ENCODE measurements at places on chromosomes 16 and 17.

- H3K27me3 ChIP-seq: no peaks in the 10 kb centered on the region
- H3K4me3 ChIP-seq: no peak overlapping the region
- no peak overlapping the region for H3K27ac ChIP-seq
- no peak for DNase-seq
- no peaks in the 10 kb centered on the region for H3K4me1 ChIP-seq
- no peaks in the 10 kb centered on the region for H3K36me3 ChIP-seq
Measured at GRCh38 chr16:54506214-54506580, 219.6 kb upstream of the IRX3 start.

DNA sequence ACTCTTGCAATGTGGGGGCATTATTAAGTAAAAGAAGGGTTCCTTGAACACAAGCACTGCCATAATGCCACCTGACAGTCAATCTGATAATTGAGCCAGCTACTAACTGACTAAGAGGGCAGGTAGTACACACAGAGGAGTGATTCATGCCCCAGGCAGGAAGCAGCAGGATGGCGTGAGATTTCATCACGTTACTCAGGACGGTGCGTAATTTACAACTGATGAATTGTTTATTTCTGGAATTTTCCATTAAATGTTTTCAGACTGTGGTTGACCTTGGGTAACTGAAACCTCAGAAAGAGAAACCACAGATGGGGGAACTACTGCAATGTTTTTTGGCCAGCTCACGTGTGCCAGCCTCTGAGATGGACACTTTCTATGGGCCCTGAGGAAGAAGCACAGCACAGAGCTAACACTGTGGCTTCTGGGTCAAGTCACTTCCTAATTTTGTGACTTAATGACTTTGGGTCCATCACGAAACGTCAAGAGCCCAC is 46.7 kb downstream of the C17orf67 start:
- no peak overlapping the region for H3K4me3 ChIP-seq
- no peaks in the 10 kb centered on the region for H3K36me3 ChIP-seq
- H3K27ac ChIP-seq: no peak overlapping the region
- H3K4me1 ChIP-seq: no peaks in the 10 kb centered on the region
- DNase-seq: no peak
- no peaks in the 10 kb centered on the region for H3K27me3 ChIP-seq

GRCh38 chr16:14527411-14528044 is 102.5 kb downstream of the PARN start:
- H3K27ac ChIP-seq: peak overlapping the region; percentile 42
- no peaks in the 10 kb centered on the region for H3K36me3 ChIP-seq
- DNase-seq: no peak
- H3K27me3 ChIP-seq: no peaks in the 10 kb centered on the region

DNA sequence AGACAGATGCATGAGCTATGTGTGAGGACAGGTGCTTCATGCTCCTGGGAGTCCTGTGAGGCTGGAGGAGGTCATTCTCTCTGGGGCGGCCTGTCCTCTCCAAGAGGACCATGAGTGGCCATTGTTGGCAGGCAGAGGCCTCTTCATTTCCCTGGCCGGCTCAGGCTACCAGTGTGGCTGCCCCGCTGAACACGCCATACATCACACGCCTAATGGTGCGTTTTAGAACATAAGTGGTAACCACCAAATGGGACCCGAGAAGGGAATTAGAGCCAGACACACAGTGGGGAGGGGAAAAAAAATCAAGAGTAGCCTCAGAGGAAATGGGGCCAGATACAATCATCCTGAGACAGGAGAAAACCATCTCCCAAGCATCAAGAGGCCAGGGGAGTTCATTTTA is 140.0 kb downstream of the SPACA3 start:
- H3K4me1 ChIP-seq: no peaks in the 10 kb centered on the region
- DNase-seq: no peak
- H3K27me3 ChIP-seq: no peaks in the 10 kb centered on the region

GRCh38 chr17:78226759-78227454 is 4.5 kb upstream of the TMEM235 start:
- peaks cover 8% of the 10 kb centered on the region for H3K27me3 ChIP-seq
- no peak for DNase-seq
- no peak overlapping the region for H3K27ac ChIP-seq
- no peaks in the 10 kb centered on the region for H3K4me1 ChIP-seq

DNA sequence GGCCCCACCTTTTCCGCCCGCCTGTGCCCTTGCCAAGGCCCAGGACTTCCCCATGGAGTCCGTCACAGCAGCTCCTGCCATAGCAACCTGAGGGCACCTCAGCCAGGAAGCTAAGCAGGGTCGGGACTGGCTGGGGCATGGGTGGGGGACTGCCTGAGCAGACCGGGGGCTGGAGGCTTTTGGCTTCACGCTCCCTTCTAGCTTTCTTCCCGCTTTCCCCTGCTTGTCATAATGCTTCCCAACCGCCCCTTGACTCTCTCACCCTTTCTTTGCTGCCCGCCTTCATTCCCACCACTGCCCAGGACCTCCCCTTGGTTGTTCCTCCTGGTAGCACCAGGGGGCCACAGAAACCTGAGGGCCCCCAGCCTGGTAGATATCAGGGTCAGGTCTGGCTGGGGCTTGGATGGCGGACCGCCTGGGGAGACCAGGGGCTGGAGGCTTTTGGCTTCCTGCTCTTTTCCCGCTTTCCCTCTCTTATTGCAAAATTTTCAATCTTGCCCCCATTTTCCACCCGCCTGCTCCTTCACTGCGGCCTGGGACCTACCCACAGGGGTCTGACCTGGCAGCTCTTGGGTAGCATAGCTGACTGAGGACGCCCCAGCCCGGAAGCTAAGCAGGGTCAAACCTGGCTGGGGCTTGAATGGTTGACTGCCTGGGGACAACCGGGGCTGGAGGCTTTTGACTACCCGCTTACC is 2287.7 kb downstream of the TP53TG3F start:
- no peaks in the 10 kb centered on the region for H3K36me3 ChIP-seq
- no peaks in the 10 kb centered on the region for H3K4me1 ChIP-seq
- no peaks in the 10 kb centered on the region for H3K27me3 ChIP-seq
- DNase-seq: peak; percentile 50
- H3K27ac ChIP-seq: no peak overlapping the region

GRCh38 chr17:65389949-65390348 is 171.5 kb downstream of the AXIN2 start:
- no peak overlapping the region for H3K4me3 ChIP-seq
- DNase-seq: no peak
- no peak overlapping the region for H3K27ac ChIP-seq
- no peaks in the 10 kb centered on the region for H3K27me3 ChIP-seq
- H3K4me1 ChIP-seq: no peaks in the 10 kb centered on the region
- no peaks in the 10 kb centered on the region for H3K36me3 ChIP-seq

GRCh38 chr16:35747658-35748455 is 2288.4 kb downstream of the TP53TG3F start:
- no peak overlapping the region for H3K4me3 ChIP-seq
- H3K27me3 ChIP-seq: no peaks in the 10 kb centered on the region
- no peaks in the 10 kb centered on the region for H3K4me1 ChIP-seq
- no peak overlapping the region for H3K27ac ChIP-seq

GRCh38 chr17:50015146-50015545 is 20.1 kb upstream of the DLX3 start:
- no peak overlapping the region for H3K4me3 ChIP-seq
- H3K27me3 ChIP-seq: no peaks in the 10 kb centered on the region
- H3K36me3 ChIP-seq: no peaks in the 10 kb centered on the region
- H3K4me1 ChIP-seq: no peaks in the 10 kb centered on the region
- DNase-seq: no peak
- no peak overlapping the region for H3K27ac ChIP-seq

DNA sequence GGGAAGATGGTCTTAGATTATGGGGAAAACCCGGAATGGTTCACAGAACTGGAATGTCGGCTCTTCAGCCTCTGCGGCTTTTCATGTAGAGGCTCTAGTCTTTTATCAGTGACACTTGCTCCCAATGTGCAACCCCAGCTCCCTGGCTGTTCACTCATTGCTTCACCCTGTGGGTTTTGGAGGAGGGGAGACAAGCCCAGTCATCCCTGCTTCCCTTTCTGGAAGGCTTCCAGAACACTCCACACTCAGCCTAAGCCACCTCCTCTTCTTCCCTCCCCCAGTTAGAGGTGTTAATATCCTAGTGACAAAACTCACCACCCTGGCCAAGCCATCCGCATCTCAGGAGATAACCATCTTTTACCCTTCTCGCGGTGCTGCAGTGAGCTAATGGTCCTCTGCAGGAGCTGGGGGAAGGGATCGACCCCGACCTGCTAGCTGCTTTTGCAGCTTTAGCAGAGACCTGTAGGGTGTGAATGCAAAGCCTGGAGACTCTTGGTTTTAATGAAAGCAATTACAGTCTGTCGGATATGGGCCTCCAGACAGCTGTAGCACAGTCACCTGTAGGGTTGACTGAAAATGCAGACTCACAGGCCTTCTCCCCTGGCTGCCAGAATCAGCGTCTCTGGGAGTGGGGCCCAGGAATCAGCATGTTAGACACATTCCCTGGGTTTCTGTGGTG is 24.3 kb upstream of the LASP1NB start:
- H3K27ac ChIP-seq: peak overlapping the region; percentile 43
- peak; percentile 81 for DNase-seq
- no peaks in the 10 kb centered on the region for H3K27me3 ChIP-seq
- peaks cover 21% of the 10 kb centered on the region for H3K4me1 ChIP-seq
- H3K36me3 ChIP-seq: peaks cover 65% of the 10 kb centered on the region

DNA sequence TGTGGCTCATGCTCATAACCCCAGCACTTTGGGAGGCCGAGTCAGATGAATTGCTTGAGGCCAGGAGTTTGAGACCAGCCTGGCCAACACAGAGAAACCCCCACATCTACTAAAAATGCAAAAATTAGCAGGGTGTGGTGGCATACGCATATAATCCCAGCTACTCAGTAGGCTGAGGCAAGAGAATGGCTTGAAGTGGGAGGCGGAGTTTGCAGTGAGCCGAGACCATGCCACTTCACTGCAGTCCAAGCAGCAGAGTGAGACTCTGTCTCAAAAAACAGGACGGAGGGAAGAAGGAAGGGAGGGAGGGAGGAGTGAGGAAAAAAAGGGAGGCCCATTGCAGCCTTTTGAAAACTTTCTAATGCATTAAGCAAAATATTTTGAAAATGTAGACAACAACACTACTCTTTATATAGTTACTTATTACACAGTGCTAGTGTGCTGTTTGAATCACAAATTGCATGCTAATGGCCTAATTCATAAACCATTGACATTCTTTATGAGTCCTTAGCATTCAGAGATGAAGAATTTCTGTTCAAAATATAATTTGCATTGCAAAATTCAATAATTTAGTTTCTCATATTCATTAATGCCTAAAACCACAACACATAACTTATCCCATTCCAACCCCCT is 59.4 kb downstream of the TMEM114 start:
- no peaks in the 10 kb centered on the region for H3K27me3 ChIP-seq
- DNase-seq: no peak
- no peak overlapping the region for H3K27ac ChIP-seq
- no peaks in the 10 kb centered on the region for H3K36me3 ChIP-seq

DNA sequence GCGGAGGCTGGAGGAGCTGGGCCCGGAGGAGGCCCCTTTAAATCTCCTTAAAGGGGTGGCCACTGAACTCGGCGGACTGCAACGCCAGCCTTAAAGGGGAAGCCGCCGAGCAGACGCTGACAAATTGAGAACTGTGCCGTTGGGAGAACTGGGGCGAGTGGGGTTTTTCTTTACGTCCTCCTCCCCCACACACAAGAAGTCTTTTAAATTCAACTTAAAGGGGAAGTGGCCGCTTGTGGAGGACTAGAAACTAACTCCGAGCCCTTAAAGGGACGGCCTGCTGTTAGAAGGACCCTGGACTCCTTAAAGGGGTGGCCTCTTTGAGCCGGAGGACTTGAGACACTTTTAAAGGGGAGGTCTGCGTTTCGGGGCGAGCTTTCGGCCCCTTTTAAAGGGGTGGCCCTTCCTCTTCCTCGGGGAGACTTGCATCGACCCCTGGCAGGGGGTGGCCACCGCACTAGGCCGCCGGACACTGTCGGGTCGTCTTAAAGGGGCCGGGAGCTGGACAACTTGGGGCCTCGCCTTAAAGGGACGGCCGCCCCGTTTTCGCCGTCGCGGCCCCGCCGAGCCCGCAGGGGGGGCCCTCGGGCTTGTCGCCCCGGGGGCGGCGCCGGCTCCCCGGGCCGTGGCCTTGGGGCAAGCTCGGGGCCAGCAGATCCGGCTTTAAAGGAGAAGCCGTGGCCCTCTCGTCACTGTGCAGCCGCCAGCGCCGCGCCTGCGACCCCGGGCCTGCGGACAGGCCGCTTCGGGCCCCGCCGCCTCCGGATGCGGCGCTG is 688 bp downstream of the FBRS start:
- H3K4me1 ChIP-seq: peaks cover 26% of the 10 kb centered on the region
- H3K36me3 ChIP-seq: peaks cover 61% of the 10 kb centered on the region
- H3K27me3 ChIP-seq: no peaks in the 10 kb centered on the region
- peak; percentile 94 for DNase-seq

DNA sequence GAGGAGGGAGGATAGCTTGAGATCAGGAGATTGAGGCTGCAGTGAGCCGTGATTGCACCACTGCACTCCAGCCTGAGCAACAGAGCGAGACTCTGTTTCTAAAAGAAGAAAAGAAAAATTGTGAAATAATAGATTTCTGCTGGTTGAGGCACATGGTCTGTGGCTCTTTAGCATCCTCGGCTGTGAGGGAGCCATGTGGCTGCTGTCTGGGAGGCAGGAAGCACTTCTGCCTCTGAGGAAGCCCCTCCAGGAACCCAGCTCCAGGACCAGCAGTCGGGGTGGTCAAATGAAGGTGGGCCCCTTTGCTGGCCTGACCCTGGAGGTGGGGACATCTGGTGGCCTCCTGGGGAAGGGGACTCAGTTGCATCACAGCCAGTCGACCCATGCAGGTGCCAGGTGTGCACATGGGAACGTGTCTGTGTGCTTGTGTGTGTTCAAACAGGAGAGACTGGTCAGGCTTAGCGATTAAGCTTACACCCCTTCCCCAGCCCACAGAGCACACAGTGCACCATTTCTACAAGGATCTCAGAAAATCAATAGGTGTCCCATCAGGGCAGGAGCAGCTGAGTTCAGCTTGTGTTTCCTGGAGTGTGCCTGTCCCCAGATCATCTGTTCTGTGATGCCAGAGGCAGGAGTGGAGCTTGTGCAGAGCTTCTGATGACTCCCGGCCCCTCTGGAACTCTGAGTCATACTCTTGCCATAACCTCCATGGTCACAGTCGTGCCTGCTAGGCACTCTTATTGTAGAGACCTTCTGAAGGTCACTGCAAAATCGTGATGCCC is 24.3 kb upstream of the MGAT5B start:
- H3K4me1 ChIP-seq: peaks cover 2% of the 10 kb centered on the region
- no peaks in the 10 kb centered on the region for H3K27me3 ChIP-seq
- H3K4me3 ChIP-seq: no peak overlapping the region

- no peak overlapping the region for H3K4me3 ChIP-seq
- H3K4me1 ChIP-seq: peaks cover 2% of the 10 kb centered on the region
- peak overlapping the region; percentile 55 for H3K27ac ChIP-seq
- no peak for DNase-seq
Measured at GRCh38 chr17:63406689-63407330, 39.3 kb downstream of the CYB561 start.
